Amygdala (tissue), 56 donors: ENCODE measurements at places on chromosomes 1 and 21.

GRCh38 chr1:75341537-75341936 lies 207.3 kb downstream of the LHX8 start:
- DNase-seq: no peak

- no peak for DNase-seq
These were observed 25.9 kb upstream of the HOOK1 start for GRCh38 chr1:59788825-59789224.

DNA sequence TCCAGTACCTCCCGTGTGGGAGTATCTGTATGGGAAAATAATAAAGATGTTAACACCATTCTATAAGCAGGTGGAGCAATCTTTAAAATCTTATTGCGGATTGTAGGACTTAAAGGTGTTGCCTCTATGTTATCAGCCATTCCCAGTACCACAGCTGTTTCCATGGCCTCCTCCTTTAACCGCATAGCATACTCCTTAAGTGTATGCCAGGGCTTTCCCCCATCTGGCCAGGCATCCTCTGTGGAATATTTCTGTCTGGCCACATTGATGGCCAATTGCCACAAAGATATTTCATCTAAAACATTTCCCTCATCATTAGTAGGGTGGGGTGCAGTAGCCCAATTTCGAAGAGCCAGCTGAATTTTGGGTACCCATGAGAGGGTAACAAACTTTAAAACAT lies 7.3 kb upstream of the STUM start:
- no peak for DNase-seq

GRCh38 chr21:44667612-44668011 lies 885 bp upstream of the KRTAP12-2 start:
- no peak for DNase-seq

DNA sequence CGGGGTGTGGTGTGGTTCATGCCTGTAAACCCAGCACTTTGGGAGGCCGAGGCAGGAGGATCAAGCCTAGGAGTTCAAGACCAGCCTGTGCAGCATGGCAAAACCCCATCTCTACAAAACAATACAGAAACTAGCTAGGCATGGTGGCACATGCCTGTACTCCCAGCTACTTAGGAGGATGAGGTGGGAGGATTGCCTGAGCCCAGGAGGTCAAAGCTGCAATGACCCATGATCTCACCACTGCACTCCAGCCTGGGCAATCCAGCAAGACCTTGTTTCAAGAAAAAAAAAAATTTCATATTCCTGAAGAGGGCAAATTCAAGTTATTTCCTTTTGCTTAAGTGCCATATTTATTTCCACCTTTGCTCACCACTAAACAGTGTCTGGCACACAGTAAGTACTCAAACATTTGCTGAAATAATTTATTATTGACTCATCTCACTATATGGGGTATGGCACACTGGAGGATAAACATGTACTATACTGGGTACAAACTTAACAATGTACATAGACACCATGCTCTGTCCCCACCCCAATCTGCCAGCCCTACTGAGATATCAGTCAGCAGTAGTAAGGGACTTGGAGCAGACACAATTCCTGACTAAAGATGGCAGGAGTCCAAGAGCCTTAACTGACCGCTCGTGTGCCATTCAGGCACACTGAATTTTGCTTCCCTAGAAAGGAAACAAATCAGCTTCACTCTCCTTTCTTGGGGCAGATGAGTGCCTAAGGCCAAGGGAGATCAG lies 15.5 kb downstream of the MEAF6 start:
- no peak for DNase-seq

DNA sequence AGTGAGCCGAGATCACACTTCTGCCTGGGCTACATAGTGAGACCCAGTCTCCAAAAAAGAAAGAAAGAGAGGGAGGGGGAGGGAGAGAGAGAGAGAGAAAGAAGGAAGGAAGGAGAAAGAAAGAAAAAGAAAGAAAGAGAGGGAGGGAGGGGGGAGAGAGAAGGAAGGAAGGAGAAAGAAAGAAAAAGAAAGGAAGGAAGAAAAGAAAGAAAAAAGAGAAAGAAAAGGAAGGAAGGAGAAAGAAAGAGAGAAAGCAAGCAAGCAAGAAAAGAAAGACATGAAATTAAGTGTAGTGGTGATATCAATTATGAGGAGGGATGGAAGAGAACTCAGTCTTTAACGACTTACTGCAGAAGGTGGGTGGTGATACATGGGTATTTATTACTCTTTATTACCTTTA lies 38.5 kb downstream of the CA6 start:
- DNase-seq: no peak

DNA sequence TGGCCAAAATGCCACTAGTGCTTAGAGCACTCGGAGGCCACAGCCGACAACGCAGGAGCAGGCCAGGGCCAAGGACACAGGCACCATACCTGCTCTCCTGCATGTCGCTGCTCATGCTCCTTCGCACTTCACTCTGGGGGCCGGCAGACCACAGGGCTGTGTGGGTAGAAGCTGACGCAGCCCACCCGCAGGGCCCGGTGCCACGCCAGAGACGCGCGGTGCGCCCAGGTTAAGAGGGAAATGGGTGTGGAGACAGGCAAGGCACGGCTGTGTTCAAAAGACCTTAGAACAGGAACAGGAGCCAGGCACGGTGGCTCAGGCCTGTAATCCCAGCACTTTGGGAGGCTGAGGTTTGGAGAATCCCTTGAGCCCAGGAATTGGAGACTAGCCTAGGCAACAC lies 13.6 kb upstream of the PRDM15 start:
- DNase-seq: no peak

DNA sequence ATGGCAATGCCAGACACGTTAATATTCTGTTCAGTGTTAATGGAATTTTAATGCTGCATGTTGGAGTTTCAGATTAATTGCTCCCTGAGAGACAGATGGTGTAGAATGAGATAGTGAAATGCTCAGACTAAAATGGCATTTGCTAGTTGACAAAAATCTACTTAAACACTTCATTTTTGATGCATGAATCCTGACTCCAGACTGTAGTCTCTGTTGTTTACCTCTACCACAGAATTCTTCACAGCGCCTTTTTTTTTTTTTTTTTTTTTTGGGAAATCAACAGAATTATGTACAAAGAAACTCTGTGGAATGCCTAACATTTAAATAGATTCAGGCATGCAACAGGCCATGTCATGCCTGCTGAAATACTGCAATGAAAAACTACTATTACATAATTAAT lies 111.3 kb downstream of the PLPPR5 start:
- no peak for DNase-seq

- no peak for DNase-seq
These were observed 31.2 kb downstream of the IFNAR1 start for GRCh38 chr21:33355996-33356395.

DNA sequence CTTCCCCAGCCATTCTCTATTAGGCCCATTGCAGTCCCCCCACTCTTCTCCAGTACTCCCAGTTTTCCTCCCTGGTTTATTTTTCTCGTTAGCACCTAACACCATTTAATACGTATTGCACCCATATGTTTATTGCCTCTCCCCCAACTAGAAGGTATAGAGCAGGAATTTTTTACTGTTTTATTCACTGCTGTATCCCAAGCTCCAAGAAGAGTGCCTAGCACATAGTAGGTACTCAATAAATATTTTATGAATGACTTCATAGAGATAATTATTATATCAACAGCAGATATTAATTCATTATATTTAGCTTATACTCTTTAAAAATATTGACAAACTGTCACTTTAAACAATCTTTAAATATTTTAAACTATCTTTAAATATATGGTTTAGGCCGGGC lies 5.7 kb upstream of the ACOT7 start:
- no peak for DNase-seq

DNA sequence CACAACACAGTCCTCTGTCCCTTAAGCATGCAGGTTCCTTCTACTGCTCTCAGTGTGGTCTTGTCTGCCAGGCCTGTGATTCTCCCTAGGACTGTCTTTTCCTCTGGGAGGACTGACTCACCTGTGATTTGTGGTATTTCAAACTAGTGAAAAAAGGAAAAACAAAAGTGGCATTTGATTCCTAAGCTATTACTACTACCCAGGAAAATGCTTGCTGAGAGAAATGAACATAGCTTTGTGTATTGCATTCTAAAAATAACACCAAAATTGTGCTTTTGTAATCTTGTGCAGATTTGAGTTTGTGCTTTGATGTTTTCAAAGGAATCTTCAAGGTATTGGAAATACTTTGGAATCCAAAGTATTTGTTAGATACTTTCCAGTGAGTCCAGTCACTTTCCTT lies 57.0 kb downstream of the GPR161 start:
- DNase-seq: no peak

- DNase-seq: no peak
These were observed 77.8 kb downstream of the KCNK2 start for GRCh38 chr1:215160351-215160750.

GRCh38 chr21:31558189-31558961 lies 101.1 kb upstream of the SOD1 start:
- DNase-seq: peak; percentile 55

- DNase-seq: no peak
These were observed 3.0 kb downstream of the GNAT2 start for GRCh38 chr1:109616391-109616790.

DNA sequence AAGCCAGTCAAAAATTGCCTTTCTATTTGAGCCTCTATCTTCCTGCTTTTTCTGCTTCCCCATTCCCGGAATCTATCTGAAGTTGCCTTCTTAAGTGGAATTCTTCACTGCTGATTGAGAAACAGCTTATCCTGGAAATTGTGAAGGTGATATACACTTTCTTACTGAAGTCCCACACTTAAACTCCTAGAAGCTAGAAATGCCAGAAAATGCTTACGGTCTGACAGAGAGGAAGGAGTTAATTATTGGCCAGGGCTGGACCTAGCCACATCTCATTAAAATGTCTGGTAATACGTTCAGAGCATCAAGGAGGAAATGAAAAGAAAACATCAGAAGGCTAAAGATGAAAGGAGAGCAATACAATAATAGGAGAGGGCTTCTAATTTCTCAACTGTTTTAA lies 292.5 kb upstream of the SNX7 start:
- no peak for DNase-seq

DNA sequence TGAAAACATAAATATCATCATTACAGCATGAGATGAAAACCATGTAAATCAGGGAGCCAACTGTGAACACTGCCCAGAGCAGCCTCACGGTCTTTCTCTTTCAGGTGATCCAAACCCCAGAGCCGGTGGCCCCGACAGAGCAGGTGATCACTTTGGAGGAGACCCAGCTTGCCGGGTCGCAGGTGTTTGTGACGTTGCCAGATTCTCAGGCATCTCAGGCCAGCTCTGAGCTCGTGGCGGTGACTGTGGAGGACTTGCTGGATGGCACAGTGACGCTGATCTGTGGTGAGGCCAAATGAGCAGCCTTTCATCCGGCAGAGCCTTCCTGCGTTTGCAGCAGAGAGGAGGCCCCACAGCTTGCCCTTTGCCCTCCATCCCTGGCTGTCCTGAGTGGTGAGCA lies 37.2 kb upstream of the EPHA8 start:
- no peak for DNase-seq
